ENCODE measurements at places on chromosomes 11 and 22. TPM values are rescaled to one million over a fixed set of nuclear protein-coding genes. Genes with fewer than 3 reads are reported as not detected.

Gene MAPK11
- total RNA-seq: 8.5 TPM

Gene ESRRA
- 241 TPM for total RNA-seq

Gene PELI3
- total RNA-seq: 8.9 TPM

Gene TOMM22
- 60.9 TPM for total RNA-seq

Gene OR4C13
- total RNA-seq: not detected

Gene FUT4
- 1.4 TPM for total RNA-seq

Gene FKBP2
- total RNA-seq: 41.6 TPM

Gene LDLRAD3
- 1.2 TPM for total RNA-seq

Gene PAX6
- total RNA-seq: not detected

Gene VPS11
- total RNA-seq: 19.8 TPM

Gene GPR83
- total RNA-seq: 0.27 TPM

Gene FAM83F
- total RNA-seq: 4.9 TPM

Gene INS
- not detected for total RNA-seq

Gene KRTAP5-7
- total RNA-seq: not detected

Gene ISX
- total RNA-seq: not detected

Gene TIGD3
- 1.0 TPM for total RNA-seq

Gene OR52J3
- not detected for total RNA-seq

Gene OR52E8
- total RNA-seq: not detected

Gene EXPH5
- 2.5 TPM for total RNA-seq

Gene PLAAT2
- total RNA-seq: 0.73 TPM

Gene APOL5
- total RNA-seq: not detected

Gene LMO2
- total RNA-seq: 9.1 TPM

Gene CNIH2
- total RNA-seq: not detected

Gene PDGFD
- total RNA-seq: 8.9 TPM

Gene SMC1B
- total RNA-seq: not detected

Gene MRGPRE
- total RNA-seq: 0.16 TPM

Gene RAB1B
- 114 TPM for total RNA-seq

Gene IL17REL
- not detected for total RNA-seq

Gene OR51B4
- not detected for total RNA-seq

Gene C1QTNF4
- 0.48 TPM for total RNA-seq

Gene SLC37A2
- 3.8 TPM for total RNA-seq

Gene CDC42EP1
- total RNA-seq: 15.4 TPM

Gene OR8D4
- total RNA-seq: not detected

Gene ALDH3B1
- total RNA-seq: 4.4 TPM

Gene SCGB1D2
- total RNA-seq: 3.7 TPM

Gene GAL
- not detected for total RNA-seq

Gene ACRV1
- total RNA-seq: not detected

Gene ANAPC15
- 43.5 TPM for total RNA-seq

Gene KRTAP5-11
- total RNA-seq: not detected

Gene PDGFB
- total RNA-seq: 16.2 TPM

Gene CREBZF
- 11.2 TPM for total RNA-seq

Gene ANO5
- total RNA-seq: 68.9 TPM

Gene GCAT
- 31.0 TPM for total RNA-seq

Gene NAV2
- 10.5 TPM for total RNA-seq

Gene NCF4
- 7.1 TPM for total RNA-seq

Gene VPS26B
- 38.8 TPM for total RNA-seq

Gene MS4A8
- not detected for total RNA-seq

Gene KMT5B
- 22.5 TPM for total RNA-seq

Gene FGF19
- not detected for total RNA-seq

Gene DGCR2
- total RNA-seq: 29.7 TPM

Gene NXPE2
- not detected for total RNA-seq

Gene FLRT1
- total RNA-seq: 0.35 TPM

Gene CHRNA10
- 1.6 TPM for total RNA-seq

Gene MAPK8IP2
- 0.62 TPM for total RNA-seq

Gene SOX10
- total RNA-seq: 1.2 TPM

Gene ALKBH8
- 6.2 TPM for total RNA-seq

Gene ZP1
- not detected for total RNA-seq

Measured in Right ventricle myocardium superior (tissue), 1 donor.